Activated CD4-positive, alpha-beta T cell treated with anti-CD3 and anti-CD28 coated beads for 24 hours (primary cell): ENCODE measurements at places on chromosomes 6 and 20.

DNA sequence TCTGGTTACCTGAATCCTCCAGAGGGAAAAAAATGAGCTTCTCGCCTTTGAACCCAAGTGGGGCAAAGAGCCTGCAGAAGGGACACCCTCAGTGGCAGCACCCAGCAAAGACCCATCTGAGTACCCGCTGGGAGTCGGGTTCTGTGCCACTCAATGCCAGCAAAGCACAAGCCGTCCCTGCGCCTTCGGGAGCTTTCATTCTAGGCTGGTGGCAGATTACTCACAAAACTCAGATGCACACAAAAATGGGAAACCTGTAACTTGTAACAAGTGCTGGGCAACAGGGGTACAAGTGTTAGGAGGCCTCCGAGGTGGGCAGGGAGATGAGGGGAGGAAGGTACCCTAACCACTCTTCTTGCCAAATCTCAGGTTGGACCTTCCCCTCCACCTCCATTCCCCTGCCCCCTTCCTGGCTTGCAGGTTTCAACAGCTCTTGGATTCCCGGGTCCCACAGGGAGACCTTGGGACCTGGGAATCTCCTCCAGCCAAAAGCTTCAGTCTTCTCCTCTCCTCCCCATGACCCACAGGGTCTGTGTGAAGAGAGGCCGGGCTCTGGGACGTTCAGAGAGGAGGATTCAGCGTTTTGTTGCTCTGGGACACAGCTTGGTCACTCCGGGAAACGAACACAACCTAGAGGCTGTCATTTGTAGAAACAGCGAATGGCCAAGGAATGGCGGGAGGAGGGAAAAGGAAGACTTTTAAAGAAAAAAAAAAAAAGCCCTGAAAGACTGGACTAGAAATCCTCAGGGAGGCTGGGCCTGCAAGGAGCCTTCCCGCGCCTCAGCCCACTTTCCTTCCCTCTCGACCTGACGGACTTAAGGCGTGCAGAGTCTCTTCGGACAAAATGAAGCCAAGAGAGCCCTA is 1.2 kb upstream of the PARD6B start:
- DNase-seq: no peak

DNA sequence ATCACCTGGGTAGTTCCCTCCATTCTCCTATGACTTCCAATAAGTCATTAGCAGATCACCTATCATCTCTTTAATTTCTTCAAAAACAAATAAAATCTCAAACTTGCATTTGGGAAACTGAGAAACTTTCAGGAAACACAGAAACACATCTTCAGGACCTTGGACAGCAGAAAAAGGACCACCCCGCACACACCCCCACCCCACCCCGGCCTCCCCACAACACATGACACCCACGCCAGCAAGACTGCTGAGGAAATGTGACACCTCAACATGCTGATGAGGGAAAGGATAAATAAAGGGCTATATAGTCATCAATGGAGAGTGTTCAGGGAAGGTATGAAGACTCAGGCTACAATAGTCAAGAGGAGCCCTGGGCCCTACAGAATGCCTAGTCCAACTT is 15.6 kb upstream of the TRIM39 start:
- no peak for DNase-seq

DNA sequence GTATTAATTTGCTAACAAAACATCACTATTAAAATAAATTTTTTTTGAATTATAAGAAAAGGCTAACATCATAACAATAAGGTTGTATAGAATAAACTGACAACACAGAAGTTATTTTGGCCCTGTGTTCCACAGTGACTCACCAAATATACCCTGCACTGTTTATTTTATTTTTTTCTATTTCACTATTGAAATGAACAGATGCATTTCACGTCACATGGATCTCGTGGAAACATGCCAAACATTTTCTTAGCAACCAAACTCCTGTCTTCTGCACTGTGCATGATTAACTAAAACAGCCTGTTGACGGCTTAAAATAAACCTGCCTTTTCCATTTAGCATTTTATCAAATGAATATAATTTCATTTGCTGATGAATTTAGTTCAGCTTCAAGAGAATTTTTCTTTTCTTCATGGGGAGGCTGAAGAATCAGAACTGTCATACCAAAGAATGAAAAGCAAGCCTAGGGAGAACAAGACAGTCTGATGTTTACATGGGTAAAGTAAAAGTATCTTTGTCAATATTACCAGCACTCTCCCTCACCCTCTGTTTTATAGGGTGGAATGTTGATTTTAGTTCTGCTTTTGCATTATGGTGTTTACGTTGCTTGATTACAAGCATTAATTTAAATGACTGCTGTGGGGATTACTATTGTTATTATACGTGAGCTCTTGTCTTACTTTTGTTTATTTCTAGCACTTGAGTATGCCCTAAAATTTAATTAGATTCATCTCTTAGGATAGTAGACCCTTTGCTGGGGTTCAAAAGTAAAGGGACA is 115.3 kb downstream of the LCA5 start:
- DNase-seq: no peak

DNA sequence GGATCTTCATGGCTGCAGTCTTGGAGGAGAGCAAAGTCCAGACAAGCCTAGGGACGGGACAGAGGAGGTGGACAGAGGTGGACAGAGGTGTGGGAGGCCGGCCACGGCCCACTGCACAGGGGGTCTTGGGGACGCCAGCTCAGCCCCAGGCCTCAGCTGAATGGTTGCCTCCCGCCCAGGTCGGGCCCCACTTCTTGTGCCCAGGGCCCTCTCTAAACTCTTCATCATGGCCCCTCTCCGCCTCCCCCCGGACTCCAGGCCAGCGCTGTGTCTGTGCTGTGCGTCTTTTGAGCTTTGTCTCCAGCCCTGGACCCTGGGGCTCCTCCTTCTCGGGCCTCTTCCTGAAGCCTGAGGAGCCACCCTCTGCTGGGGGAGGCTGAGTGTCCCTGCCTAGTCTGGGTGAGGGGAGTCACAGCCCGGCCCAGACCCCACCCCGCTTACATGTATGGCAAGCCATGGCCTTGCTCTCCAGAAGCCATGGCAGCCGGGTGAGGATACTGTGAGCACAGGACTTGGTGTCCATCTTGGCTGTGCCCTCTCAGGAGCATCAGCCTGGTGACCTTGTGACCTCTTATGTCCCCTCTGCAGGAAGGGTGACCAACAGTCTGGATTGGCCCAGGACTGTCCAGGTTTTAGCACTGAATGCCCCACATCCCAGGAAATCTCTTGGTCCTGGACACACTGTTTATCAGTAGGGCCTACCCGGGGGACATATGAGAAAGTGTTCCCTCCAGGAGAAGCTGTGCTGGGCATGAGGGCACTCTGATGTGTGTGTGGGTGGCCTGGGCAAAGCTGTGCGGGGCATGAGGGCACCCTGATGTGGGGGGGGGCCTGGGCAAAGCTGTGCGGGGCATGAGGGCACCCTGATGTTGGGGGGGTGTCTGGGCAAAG is 9.4 kb upstream of the NPBWR2 start:
- DNase-seq: no peak

GRCh38 chr6:143155681-143156080 is 95.0 kb downstream of the AIG1 start:
- DNase-seq: no peak

GRCh38 chr6:50655848-50656453 is 57.4 kb upstream of the TFAP2D start:
- DNase-seq: no peak

DNA sequence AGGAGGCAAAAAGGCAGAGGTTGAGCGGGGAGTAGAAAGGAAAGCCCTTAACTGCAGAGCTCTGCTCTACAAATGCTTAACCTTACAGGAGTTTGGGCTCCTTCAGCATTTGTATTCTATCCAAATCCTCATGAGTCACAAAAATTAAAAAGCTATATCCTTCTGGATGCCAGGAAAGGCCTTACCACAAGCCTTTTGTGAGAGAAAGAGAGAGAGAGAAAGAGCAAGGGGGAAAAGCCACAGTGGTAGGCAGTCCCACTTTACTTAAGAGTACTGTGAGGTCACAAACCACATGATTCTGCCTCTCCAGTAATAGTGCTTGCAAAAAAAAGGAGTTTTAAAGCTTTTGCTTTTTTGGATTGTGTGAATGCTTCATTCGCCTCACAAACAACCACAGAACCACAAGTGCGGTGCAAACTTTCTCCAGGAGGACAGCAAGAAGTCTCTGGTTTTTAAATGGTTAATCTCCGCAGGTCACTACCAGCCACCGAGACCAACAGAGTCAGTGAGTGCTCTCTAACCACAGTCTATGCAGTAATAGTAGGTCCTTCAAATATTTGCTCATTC is at the start of gene RUNX2:
RUNX2 (plus strand) TSS at position 375 of the 567 bp plus-strand sequence. CDS start 397 bp downstream, outside the sequence.
- no peak for DNase-seq

DNA sequence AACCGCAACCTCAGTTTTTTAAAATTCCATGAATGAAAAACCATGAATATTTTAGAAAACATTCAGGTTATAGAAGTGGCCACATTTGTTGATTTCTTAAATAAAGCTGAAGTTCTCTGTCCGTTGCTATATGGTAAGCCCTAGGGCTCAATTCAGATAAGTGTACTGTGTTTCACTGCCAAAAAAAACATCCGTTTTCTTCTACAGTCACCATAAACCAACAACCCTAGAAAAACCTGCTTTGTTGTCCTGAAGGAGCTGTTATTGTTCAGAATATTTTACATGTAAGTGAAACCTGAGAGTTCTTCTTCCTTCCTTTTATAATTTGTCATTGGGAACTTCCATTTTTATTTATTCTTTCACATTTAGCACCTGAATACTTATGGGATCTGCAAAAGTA is 274.1 kb downstream of the TFAP2A start:
- no peak for DNase-seq

GRCh38 chr6:132751306-132751705 is 6.4 kb downstream of the VNN2 start:
- no peak for DNase-seq

GRCh38 chr20:57840066-57840465 is 130.3 kb upstream of the PMEPA1 start:
- DNase-seq: no peak

DNA sequence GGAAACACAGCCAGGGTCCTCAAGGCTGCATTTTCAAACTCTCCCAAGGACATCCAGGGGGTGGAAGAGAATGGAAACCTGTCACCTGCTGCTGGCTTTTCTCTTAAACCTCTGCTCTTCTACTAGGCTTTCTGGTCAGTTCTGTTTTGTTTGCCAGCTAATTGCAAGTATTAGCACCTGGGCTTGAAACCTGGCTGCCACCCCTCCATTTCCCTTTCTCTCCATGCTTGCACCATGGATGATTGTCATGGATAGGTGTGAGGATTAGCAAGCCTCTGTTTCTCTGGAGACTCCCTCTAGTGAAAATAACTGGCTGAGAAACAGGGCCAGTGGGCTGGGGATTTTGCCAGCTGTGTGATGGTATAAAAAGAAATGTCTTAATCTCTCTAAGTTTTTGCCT is 33.0 kb upstream of the GPR6 start:
- DNase-seq: no peak

GRCh38 chr6:115634887-115635286 is 425.8 kb downstream of the FRK start:
- no peak for DNase-seq

- no peak for DNase-seq
Observed at GRCh38 chr6:32369660-32370059, 2.0 kb downstream of the TSBP1 start.

DNA sequence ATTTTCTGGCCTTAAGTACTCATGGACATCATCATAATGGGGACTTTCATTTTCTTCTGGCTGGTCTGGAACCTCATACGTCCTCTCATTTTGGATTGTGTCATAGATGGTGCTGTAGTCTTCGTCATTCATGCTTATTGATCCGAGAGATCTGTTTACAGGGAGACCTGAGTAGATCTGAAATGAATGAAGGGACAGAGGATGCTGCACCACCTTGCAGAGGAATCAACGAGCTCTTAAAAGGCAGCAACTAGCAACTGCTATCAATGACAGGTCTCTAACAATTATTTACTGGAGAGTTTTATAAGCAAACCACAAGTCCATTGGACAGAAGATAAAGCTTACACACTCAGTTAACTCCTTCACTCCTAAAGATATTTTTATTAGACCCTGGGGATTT is 49.7 kb upstream of the ENPP4 start:
- no peak for DNase-seq

DNA sequence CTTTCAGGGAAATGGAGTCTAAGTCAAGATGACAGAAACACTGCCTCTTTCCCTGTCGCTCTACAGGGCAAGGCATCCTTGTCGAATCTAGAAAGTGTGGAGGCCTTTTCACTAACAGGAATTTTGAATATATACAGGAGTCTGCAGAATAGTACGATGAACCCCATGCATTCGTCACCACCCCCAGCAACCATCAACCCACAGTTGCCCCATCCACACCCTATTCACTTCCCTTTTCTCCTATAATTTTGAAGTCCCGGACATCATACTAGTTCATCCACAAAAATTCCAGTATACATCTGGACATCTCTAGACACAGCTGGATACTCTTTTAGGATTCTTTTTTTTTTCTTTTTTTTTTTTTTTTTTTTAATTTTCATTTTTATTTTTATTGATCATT is 80.7 kb upstream of the RIN2 start:
- no peak for DNase-seq

- DNase-seq: no peak
Observed at GRCh38 chr20:47875297-47876025, 90.2 kb upstream of the SULF2 start.
